ENCODE measurements at places on chromosomes 7 and 10.

DNA sequence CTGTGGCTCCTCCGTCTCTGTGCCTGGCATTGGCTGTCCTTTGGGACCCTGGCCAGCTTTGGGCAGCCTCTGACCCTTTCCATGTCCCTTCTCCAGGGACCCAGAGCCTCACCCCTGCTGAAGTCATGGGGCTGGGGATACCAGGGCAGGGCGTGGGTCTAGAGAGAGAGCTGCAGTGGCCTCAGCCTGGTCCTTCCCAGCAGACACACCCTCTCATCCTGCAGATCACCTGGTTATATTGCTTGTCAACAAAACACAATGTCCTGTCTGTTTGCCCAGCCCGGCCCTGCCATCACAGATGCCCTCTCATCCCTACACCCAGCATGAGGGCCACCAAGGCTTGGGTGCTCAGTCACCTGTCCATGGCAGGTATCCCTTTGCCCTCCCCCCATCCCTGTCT is 1.8 kb downstream of the MUC17 start:
- no peak for DNase-seq

GRCh38 chr7:29596593-29597178 is 33.1 kb downstream of the PRR15 start:
- DNase-seq, result no peak

DNA sequence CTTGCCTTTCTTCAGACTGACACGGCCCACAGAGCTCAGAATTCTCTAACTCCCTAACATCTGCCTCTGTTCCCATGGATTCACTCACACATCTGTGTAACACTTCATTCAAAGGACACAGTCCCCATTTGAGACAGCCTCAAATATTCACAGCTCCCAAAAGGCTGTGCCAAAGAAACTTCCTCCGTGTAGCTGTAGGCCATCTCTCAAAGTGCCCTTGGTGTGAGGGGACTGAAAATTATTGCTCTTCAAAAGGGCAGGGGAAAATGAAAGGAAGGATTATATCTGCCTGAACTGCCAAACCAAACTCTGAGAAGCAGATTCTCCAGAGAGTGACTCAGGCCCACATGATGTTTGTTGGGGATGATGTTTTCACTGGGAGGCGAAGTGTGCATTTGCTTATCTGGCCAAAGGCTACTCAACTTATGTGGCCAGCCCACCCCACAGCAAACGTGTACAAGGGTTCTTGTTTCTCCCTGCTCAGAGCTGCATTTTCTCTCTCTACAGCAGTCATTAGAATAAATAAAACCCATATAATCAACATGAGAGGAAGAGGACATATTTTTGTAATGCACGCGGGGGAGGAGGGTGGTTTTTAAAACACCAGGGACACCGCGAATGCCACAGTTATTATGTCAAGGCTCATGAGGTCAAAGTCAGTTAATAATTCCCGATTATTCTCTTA is 302.4 kb upstream of the NFE2L3 start:
- no peak for DNase-seq

- no peak for DNase-seq
Measured at GRCh38 chr10:129319934-129320333, 147.1 kb upstream of the MGMT start.

GRCh38 chr10:110356628-110357245 is 52.0 kb upstream of the SMNDC1 start:
- no peak for DNase-seq

DNA sequence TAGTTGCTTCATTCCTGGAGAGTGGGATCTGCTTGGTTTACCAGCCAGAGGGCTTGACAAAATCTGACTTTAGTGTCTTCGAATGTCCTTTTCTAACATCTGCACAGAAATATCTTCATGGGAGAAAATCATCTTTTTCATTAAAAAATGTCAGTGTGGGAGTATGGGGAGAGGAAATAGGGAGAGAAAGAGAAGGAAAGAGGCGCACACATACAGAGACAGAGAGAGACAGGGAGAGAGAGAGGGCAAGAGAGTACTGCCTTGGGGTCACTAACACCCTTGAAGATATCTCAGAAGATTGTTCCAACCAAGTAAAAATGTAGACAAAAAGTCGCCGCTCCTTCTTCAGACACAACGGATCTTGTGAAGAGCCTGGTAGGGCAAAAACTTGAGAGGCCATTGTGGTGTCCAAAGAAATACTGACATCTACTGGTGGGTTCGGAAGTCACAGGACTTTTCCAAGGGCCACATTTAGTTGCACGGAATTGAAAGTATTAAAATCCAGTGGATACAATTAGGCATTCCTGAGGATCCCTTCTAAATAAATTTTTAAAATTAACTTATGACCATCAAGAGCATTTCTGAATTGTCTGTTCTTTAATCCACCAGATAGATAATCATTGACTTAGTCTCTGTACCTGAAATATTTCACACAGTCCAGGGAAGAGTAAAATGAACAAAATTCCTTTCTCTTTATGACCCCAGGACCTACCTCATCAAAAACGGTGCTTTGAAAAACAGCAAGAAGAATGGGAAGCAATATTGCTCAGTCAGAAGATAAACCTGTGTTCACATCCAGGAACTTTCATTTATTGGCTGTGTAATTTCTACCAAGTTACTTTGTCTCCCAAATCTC is 29.7 kb downstream of the VIM start:
- DNase-seq, result peak; percentile 55

DNA sequence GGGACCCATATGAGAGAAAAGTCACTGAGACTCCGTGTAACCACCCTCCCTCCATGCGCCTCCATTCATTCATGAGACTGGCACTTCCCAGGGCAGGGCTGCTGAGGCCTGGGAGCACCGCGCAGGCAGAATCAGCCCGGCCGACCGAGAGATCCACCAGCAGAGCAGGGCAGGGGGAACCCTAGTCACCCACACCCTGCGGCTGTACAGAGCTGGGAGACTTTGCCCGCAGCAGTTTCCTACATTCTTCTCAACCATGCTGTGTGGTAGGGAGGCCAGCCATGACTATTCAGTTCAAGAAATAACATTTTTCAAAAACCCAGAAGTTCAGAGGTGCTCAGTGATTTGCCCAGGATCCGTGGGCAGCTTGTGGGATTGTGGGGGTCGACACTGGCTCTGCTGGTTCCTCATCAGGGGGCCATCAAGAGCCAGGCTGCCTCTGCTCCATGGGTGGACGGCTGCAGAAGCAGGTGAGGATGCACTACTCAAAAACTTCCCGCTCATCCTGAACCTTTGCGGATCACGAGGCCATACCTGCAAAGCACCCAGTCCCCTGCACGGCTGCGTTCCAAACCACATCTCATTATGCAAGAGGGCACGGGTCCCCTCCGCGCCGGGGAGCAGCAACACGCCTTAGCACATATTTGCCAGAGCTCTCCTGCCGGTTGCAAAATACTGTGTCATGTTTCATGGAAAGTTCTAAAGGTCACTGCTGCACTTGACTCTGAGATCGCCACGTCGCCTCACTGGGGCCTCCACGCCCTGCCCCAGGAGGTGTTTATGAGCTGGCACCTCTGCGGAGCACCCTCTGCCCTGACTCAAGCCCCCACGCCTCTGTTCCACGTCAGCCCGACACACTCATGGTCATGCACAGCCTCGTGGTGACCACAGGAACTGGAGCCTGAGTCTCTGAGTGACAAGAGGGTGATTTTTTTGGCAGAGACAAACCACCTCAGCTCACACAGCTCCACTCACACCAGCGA is 132.0 kb downstream of the PRKAG2 start:
- no peak for DNase-seq

- DNase-seq, result no peak
Measured at GRCh38 chr10:89351412-89351779, 23.6 kb downstream of the IFIT3 start.

DNA sequence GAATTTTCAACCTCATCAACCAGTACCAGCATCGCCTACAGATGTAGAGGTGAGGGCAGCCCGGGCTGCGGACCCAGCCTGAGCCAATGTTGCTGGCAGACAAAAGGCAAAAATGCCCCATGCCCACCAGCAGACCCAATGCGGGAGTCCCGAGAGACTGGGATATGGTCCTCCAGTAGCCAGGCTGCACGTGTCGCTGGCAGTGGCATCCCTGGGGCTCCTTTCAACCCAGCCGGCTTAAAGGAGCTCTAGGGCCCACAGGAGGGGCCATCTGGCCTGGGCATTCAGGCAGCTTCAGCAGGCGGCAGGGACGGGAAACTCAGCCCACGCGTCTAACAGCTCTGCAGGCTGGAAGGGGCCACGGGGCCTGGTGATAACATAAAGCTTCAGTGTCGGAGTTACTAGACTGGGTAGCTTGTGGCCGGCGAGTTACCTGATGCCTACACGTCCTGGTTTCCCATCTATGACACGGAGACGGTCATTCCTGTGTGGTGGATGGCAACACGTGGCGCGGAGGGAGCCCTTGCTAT is 70.7 kb downstream of the PROSER2 start:
- DNase-seq, result no peak

DNA sequence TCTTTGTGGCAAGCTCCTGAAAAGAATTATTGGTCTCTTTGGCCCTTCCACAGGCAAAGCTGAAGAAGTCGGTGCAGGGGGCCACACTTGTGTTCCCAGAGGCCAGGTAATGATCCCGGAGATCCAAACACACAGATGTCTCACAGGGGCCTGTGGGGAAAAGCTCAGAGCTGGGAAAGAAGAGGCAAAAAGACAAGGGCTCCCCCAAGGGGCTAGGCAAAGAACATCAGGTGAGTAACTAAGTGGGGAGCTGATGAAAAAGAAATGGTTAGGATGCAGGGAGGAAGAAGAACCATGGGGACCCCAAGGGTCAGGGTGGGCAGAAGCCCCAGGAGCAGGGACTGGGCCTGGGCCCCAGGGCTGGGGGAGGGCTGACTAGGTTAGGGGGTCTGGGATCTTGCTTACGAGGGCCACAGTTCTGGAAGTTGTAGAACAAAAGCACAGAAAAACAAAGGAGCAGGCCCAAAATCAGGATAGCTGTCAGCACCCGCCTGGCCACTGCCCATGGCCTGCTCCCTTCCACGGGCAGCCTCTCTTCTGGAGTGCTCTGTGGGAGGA is 1.1 kb downstream of the KEL start:
- no peak for DNase-seq

DNA sequence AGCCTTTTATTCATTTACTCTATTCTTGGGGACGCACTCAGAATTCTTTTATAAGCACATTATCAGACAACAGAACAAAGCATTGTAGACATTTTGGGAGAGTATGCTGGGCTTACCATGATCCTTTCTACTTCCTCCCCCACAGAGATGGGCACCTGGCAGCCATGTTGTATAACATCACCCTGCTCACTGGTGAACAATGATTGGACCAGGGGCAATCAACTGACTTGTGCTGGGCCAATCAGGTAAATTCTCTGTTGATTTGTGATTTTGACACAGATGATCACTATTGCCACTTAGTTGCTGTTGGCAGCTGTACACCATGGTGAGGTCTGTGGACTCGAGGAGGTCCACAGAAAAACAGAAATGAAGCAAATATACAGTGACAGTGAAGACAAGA is 43.7 kb downstream of the WNT2 start:
- no peak for DNase-seq

GRCh38 chr7:139035586-139036353 is at the start of gene ZC3HAV1L:
Gene ZC3HAV1L, minus strand, starts transcription at chr7:139036042. Its CDS starts 25 bp downstream, at chr7:139036017.
- DNase-seq, result peak; percentile 99

- DNase-seq, result no peak
Measured at GRCh38 chr10:129545261-129545660, 78.2 kb downstream of the MGMT start.

- DNase-seq, result no peak
Measured at GRCh38 chr10:14336736-14337135, 6.0 kb upstream of the FRMD4A start.

DNA sequence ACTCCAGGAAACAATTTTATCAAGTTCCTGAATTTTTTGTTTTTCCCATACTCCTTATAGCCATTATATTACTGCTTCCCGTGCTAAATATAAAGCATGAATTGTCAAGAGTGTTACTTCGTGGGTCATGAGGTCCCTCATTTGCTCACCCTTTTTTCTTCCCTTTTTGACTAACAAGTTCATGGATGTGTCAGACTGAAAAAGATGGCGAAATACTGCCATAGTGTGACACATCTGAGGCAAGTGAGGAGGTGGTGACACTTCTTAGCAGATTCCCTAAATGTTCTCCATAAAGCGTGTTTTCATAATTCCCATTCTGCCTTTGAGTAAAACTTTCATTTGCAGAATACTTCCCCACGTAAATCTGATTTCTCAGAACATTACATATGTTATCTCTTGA is 269.6 kb upstream of the FZD1 start:
- no peak for DNase-seq

DNA sequence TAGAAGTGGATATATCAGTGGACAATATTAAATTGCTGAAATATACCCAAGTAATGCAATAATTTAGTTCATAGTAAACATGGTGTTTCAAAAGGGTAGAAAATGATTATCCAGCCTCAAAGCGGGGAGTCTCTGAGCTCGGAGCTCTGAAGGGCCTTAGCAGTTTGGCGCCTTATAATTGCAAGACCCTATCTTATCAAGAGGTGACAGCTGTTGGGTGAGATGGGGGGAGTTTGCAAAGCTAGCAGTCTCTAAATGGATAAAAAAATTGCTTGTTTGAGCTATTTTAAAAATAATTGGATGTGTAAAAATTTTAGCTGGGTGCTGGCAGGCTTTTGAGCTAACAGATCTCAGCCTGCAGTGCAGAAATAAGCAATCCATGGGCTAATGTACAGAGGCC is 219.2 kb downstream of the CCSER2 start:
- no peak for DNase-seq

DNA sequence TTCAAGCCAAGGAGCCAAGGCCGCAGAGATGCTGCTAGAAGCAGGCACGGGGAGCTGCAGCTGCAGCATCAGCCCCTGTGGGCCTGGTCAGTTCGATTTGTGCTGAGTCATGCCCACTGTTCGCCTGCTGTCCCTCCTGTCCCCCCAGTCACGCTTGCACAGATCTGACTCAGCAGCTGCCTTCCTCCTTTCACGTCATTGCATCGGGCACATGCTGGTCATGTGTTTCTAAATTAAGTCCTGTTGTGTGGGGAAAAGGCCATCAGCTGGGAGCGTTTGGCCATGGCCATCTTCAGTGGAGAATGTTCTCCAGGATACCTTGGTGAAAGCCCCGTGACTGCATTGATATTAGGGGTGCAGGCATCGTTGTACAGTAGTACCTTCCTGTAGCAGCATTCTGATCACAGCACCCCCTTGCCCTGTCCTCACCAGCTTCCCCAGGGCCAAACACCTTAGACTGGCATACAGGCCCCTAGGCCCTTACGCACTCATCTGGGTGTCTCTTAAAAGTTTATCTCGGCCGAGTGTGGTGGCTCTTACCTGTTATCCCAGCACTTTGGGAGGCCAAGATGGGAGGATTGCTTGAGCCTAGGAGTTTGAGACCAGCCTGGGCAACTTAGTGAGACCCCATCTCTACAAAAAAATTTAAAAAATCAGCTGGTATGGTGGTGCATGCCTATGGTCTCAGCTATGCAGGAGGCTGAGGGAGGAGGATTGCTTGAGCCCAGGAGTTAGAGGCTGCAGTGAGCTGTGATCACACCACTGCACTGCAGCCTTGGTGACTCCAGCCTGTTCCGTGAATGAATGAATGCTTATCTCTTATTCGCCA is 23.2 kb downstream of the POR start:
- peak; percentile 42 for DNase-seq

GRCh38 chr7:45293295-45293942 is 135.8 kb downstream of the RAMP3 start:
- no peak for DNase-seq
